ENCODE measurements at places on chromosomes 7 and 10.

DNA sequence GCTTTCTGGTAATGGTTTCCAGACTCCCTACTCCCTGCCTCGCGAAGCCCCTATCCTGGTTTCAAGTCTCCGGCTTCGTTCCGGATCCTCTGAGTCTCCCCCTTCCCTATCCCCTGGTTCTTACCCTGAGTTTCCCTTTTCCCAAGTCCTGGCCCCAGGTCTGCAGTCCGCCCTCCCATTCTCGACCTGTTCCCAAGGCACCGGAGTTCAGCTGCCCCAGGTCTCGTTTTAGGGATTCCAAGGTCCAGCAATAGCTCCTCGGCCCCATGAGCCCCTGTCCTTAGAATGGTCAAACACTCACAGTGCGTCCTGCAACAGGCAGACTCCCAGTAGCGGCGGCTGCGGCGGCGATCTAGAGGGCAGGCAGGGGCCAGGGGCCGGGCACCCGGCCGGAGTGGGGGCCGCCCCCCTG, 274 bp downstream of the PITX3 start:
- DNase-seq = no peak

DNA sequence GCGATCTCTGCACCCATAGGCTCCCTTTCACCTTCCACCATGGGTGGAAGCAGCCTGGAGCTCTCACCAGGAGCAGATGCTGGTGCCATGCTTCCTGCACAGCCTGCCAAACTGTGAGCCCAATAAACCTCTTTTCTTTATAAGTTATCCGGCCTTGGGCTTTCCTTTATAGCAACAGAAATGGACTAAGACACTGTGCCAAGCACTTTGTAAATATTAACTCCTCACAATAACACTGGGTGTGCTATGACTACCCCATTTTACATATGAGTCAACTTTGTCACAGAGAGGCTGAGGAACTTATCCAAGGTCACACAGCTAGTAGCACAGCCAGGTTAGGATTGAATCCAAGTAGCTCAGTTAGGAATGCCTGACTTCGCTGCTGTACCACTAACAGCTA, 79.7 kb upstream of the KCNMA1 start:
- no peak for DNase-seq

- DNase-seq = no peak
These were observed 13.4 kb downstream of the ATP5MF start for GRCh38 chr7:99452541-99452940.

DNA sequence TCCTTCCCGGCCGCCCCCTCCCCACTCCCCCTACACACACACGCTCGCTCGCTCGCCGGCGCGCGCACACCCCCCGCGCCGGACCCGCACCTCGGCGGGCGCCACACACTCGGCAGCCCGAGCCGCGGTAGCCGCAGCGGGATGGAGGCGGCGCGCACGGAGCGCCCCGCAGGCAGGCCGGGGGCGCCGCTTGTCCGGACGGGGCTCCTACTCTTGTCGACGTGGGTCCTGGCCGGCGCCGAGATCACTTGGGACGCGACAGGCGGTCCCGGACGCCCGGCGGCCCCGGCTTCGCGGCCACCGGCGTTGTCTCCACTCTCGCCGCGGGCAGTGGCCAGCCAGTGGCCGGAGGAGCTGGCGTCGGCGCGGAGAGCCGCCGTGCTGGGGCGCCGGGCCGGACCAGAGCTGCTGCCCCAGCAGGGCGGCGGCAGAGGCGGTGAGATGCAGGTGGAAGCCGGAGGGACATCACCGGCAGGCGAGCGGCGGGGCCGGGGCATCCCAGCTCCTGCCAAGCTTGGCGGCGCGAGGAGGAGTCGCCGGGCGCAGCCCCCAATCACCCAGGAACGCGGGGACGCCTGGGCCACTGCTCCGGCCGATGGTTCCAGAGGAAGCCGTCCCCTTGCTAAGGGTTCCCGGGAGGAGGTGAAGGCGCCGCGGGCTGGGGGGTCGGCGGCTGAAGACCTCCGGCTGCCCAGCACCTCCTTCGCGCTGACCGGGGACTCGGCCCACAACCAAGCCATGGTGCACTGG, at the start of gene SORCS3:
SORCS3 (plus strand) TSS at position 104 of the 750 bp plus-strand sequence.
- no peak for DNase-seq

DNA sequence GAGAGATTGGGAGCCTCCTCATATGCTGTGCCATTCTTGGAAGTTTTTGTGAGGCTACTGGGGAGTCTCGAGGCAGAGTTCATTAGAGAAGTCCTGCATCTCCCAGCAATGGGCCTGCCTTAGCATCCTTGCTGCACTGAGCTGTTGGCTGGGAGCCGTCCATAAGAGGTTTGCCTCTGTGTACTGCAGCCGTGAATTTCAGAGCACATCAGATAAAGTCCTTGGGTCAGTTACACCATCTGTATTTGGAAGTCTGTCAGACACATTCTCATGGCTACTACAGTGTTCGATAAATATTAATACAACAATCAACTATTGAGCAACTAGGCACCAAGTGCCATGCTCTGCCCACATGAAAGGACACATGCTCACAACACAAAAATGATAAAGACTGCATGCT, 100.5 kb upstream of the SEC61G start:
- no peak for DNase-seq

DNA sequence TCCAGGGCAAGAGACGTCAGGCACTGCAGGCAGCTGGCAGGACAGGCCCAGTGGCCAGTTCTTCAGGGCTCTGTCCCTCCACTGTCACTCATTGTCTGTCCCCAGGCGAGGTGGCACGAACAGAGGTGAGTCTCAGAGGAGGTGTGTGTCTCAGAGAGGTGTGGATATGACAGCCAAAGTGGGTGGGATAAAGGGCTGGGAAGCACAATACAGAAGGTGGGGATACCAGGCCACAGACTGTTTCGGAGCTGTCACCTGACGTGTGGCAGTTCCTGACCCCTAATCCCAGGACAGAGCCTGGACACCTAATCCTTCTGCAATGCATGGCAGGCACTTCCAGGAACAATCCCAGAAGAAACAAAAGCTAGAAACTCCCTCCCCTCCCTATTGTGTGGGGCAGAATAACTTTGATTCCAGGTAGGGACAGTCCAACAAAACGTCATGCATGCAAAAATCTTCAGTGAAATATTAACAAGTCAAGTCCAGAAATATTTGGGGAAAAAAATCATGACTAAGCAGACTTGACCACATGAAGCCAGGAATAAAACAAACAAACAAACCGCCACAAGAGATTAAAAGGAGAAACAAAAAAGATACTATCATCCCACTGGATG, 11.6 kb downstream of the KLRG2 start:
- DNase-seq = no peak

DNA sequence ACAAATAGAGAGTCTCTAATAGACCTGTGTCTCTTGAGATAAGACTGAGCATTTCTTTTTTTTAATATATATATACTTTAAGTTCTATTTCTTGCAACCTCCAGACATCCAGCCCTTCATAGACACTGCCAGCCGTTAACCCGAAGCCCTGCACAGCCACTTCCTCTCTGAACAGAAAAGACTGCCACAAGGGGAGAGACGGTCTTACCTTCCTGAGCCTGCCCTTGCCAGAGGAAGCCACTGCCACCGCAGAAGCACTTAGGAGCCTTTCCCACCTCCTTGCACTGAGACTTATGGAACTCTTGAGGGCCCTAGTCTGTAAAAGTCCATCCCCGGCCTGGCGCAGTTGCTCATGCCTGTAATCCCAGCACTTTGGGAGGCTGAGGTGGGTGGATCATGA, 31.8 kb upstream of the PRSS1 start:
- DNase-seq = no peak

GRCh38 chr10:110407301-110408170, 90.2 kb upstream of the DUSP5 start:
- no peak for DNase-seq

DNA sequence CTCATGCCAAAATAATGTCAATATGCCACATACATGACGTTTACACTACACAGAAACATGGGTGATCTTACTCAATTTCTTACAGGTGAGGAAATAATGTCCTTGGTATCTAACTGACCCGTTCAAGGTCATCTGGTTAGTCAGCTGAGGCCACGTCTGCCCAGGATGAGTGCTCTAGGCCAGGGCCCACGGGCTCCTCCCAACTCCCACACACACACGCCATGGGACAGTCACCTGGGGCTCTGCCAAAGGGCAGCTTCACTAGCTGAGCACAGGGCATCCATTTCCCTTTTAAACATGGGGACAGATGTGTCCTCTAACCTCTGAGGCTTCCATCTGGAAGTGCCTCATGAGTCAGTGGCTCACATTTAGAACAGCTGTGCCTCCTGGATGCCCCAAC, 123.9 kb downstream of the TNS3 start:
- peak; percentile 36 for DNase-seq

DNA sequence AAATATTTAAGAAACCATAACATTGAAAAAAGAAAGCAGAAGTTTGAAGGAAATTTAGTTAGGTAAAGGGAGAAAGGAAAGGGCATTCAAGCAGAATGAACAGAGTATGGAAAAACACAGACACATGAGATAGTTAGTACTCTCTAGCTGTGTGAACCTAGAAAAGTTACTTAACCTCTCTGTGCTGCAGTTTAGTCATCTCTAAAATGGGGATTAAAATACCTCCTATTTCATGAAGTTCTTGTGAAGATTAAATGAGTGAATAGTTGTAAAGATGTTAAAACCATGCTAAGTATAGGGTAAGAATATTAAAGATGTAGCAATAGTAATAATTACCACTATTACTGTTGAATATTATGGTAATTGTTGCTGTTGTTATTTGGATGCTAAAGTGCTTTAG, 269.6 kb downstream of the SLC25A13 start:
- DNase-seq = no peak

GRCh38 chr7:4244041-4244440, 438.1 kb upstream of the FOXK1 start:
- DNase-seq = no peak

- DNase-seq = no peak
These were observed 190.6 kb upstream of the CCDC6 start for GRCh38 chr10:60096761-60097513.

DNA sequence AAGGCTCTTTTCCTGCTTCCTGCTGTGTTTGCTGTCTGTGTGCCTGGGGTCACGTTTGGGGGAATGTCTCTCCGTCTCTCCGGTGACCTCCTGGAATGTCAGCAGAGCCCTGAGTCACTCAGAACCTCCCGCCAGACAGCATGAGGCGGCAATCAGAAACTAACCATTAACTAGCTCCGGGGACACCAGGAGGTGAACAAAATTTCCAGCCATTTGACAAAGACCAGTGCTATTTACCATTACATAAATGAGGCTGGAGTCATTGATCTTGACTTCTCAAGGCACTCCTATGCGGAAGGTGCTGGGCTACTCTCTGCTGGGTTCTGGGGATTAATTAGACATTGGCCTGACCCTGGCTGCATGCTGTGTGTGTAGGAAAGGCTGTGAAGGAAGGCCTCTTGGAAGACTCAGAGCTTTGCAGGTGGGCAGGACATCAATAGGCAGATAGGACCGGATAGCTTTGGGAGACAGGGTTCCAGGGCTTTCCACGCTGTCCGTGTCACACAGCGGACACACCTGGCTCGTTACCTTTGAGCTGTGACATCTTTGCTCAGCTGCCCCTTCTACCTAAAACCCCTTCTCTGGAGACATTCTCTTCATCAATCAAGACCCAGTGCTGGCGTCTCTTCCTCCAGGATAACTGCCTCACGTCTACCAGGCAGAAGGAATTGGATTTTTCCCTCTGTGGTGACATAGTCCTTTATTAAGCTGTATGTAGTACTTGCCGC, 77.0 kb downstream of the PFKFB3 start:
- DNase-seq = no peak

DNA sequence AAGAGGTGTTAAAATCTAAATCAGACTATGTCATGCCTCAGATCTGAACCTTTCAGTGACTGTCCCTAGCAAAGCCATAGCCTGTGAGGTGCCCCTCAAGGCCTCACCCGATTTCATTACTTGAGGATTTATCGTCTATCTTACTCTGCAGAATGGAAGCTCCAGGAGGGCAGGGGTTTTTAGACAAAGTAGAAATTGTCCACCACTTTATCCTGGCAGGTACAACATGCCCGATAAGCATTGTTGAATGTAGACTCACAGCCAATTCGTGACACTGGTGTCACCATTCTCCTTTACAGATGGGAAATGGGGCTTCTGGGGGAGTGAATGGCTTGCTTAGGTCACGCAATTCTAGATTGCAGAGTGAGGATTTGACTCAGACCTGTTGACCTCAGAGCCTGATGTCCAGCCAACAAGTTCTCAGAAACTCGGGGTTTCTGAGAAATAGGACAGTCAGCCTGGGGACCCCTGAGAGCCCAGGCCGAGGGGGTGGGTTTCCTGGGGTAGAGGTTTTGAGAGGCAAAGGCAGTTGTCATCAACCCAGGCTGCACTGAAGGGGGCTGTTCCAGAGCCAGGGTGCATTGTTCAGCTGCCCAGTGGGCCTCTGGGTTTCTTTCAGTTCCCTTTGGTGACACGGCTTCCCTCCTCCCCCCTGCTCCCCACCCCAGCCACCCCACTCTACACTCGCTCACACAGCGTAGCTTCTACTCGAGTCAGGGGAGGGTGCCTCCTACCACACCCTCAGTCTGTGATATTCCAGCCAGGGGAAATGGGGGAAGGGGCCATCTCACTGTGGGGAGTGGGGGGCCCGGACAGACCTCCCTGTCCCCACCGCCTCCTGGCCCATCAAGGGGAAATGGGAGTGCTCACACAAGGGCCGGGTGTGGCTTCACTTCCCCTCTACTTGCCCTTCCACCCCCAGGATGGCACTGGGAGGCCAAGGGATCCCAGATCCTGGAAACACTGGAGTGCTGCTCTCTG, 3.1 kb upstream of the IRF5 start:
- DNase-seq = no peak

- DNase-seq = no peak
These were observed 24.1 kb upstream of the FAM180A start for GRCh38 chr7:135772639-135773222.

DNA sequence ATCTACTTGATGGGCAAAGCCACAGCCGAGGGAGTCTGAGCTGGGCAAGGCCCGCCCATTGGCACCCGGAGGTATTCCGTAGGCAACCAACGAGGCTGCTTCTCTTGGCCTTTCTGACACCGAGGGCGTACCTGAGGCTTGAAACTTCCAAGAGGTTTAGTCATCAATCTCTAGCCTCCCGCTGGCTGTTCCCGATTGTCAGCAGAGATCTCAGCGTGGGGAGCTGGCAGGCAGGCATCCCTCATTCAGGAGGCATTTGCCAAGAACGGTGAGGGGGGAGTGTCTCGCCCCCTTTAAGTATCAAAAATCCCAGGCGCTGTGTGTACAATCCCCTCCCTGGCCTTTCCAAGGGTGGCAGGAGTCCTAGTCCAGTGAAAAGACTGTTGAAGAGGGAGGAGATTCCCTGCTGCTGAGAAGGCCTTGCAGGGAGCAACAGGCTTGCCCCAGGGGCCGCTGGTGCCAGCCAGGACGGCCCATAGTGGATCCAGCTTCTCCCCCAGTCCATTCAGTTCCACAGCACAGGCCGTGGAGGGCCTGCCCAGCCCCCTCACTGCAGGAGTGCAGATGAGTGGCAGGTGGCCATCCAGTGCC, 39.7 kb downstream of the OAT start:
- no peak for DNase-seq

- DNase-seq = no peak
These were observed 61.8 kb downstream of the RASGEF1A start for GRCh38 chr10:43204943-43205671.
